ENCODE measurements at places on chromosomes 16 and 17.

GRCh38 chr17:4998027-4998731, 429 bp downstream of the KIF1C start:
- DNase-seq: peak; percentile 57

GRCh38 chr17:48074322-48075081, 26.3 kb downstream of the NFE2L1 start:
- DNase-seq: peak; percentile 72

- no peak for DNase-seq
Measured at GRCh38 chr17:21240369-21241055, 12.7 kb downstream of the NATD1 start.

DNA sequence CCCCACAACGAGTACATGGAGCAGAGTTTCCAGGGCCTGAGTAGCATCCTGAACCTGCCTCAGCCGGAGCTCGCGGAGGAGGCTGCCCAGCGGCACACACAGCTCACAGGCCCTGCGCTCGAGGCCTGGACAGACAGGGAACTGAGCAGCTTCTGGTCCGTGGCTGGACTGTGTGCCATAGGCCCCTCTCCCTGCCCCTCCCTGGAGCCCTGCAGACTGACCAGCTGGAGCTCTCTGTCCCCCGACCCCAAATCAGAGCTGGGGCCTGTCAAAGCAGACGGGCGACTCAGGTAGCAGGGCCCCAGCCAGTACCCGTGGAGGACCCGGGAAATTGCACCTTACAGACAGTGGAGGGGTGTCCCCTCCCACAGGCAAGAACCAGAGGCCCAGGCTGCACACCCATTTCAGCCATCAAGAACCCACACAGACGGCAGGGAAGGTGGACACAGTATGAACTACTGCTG, 13.0 kb downstream of the MRPL27 start:
- no peak for DNase-seq

GRCh38 chr16:81417210-81417609, 27.4 kb upstream of the CMIP start:
- no peak for DNase-seq

GRCh38 chr17:39094607-39095308, 56.7 kb downstream of the PLXDC1 start:
- DNase-seq: no peak

- no peak for DNase-seq
Measured at GRCh38 chr17:73068322-73069153, 23.9 kb downstream of the SLC39A11 start.

DNA sequence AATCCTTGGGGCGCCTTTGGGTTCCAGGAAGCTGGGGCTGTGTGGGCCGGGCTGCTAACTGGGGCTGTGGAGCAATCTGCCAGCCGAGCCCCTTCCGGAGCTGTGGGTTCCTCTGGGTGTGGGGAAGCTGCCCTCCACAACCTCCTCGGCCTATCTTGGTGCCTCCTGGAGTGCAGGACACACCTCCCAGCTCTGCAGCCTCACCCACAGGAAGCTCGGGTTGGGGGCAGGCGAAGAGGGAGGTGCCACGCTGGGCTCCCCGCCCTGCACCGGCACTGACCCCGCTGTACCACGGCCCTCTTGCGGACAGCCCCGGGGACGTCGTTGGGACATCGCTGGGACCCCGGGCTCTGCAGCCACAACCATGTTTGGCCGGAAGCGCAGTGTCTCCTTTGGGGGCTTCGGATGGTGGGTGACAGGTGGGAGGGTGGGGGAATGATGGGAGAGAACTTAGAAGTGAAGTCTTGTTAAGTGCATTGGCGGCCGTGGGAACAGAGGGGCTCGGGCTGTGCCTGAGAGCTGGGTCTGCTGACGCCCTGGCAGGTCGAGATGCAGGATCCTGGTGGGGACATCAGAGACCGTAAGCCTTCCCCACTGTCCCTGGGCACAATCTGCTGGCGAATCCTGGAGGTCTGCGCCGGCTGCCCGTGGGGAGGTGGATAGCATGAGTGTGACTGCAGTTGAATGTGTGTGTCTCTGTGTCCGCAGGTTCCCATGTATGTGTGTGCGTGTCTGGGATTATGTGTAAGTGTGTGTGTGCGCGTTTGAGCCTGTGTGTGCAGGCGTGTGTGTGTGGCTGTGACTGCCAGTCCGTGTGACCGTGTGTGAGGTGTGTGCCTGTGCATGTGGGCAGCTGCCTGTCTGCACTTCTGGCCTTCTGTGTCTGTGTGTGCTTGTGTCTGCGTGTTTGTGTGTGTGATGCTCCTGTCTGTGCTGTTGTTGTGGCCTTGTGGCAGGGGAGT, at the start of gene RAP1GAP2:
Gene RAP1GAP2 (plus strand): TSS at position 275 of the 962 bp plus-strand sequence. CDS start 90 bp downstream, at position 365.
- no peak for DNase-seq

DNA sequence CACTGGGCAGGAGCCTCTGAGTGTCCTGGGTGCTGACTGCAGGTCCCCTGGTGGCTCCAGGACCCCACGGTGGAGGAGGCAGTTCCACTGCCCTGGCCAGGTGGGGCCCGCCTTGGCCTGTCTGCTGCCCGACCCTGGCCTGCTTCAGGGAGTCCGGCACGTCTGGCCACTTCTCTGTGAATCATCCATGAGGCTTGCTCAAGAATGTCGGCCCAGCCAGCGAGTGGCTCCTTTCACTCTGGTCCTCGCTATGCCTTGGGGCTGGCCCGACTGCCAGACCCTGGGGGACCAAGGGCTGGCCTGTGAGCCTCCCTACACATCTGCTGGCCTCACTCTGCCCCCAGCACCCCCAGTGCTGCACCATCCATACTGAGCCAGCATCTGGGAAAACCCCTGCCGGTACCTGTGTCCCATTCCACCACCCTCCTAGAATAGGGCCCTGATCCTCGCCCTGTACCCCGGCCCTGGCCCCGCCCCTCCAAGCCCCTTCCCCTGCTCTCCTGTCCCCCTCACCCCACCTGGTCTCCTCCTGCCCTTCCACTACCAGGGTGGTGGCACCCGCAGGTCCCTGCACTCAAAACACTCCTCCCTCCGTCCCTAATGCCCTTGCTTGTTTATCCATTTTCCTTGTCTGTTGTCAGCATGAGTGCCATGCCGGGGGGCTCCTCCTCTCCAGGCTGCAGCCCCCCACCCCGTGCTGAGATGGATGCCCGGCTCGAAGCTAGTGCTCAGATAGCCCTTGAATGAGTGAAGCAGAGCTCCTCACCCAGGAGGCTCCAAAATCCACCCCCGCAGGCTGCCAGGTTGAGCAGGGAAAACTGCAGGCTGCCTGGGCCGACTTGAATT, 35.5 kb downstream of the ADCY7 start:
- DNase-seq: peak; percentile 76

GRCh38 chr17:39209317-39210092, 9.4 kb downstream of the RPL19 start:
- no peak for DNase-seq

DNA sequence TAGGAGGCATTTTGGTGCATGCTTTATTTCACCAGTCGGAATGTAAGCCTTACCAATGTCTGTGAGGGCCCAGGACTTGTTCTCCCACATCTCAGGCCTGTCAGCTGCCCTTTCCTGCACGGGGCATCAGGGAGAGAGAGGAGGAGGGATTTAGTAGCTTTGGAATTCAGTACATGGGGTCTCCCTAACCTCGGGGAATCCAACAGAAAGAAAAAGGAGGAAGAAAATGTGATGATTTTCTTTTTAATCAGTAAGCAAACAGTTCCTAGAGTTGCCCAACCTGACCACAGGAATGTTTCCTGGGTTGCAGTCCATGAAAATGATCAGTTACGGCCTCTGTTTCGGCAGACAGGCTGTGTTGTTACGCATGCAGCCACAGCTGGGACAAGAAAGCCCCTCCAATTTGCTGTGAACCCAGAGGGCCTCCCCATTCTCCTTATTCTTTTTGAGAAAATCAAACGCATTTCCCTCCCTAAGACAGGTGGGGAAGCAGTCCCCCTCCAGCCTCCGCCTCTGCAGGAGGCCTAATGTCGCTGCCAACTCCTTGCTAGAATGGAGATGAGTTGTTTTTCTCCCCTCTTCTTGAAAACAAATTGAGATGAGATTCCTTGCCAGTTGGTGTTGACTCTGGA, 53.1 kb upstream of the TANGO6 start:
- peak; percentile 54 for DNase-seq

DNA sequence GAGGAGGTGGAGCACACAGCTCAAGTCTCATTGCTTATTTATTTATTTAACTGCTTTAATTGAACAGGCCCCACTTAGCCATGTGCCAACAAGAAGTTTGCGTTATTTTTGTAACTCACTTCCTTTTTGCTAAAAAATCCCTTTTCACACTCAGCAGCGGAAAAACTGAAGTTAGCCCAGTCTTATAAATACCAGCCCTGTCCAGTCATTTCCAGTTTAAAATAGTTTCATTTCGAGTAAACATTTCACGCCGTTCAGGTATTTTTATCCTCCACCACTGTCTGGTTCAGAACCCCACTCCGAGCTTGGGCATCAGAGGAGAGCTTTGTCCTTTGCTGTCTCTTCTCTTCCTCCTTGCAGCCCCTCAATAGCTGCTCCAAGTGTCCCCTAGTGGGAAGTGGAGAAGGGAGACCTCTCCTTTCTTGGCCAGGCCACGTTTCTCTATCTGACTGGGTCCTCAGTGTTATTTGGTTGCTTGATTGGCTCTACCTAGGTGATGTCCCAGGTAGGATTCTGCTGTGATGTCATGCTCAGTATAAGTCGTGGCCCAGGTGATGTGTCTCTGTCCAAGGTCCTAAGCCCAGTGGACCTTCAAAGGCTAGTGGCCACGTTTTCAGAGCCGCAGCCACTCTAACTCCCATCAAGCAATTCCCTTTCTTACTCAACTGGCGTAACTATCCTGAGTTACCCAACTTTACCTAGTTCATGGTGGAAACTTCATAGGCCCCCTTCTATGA, 53.0 kb upstream of the GAS7 start:
- no peak for DNase-seq

DNA sequence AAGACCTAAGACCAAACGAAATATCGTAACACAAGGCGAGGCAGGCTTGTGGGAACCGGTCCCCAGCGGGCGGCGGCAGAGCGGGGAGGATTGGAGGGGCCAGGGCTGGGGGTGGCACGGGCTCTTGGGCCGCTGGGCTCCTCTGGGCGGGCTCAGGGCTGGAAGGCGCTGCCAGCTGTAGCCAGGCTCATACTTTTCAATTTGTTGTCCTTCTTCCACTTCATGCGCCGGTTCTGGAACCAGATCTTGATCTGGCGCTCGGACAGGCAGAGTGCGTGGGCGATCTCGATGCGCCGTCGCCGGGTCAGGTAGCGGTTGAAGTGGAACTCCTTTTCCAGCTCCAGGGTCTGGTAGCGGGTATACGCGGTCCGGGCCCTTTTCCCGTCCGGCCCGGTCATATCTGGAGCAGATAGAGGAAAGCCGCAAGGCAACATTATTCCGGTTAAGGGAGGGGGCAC, 1.5 kb downstream of the HOXB5 start:
- DNase-seq: no peak

DNA sequence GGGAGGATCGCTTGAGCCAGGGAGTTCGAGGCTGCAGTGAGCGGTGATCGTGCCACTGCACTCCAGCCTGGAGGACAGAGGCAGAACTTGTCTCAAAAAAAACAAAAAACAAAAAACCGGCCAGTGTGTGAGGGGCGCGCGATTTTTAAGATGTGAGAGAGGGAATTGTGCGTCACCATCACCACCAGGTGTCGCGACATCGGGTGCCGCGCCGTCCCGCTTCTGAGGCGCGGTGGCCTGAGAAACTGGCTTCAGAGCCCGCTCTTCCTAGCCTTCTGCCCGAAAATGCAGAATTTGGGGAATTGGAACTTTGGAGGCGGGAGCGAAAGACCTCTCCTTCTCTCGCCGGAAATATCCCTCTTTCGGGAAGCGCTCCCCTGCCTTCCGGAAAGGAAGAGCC, 524.8 kb downstream of the KCNJ18 start:
- no peak for DNase-seq

DNA sequence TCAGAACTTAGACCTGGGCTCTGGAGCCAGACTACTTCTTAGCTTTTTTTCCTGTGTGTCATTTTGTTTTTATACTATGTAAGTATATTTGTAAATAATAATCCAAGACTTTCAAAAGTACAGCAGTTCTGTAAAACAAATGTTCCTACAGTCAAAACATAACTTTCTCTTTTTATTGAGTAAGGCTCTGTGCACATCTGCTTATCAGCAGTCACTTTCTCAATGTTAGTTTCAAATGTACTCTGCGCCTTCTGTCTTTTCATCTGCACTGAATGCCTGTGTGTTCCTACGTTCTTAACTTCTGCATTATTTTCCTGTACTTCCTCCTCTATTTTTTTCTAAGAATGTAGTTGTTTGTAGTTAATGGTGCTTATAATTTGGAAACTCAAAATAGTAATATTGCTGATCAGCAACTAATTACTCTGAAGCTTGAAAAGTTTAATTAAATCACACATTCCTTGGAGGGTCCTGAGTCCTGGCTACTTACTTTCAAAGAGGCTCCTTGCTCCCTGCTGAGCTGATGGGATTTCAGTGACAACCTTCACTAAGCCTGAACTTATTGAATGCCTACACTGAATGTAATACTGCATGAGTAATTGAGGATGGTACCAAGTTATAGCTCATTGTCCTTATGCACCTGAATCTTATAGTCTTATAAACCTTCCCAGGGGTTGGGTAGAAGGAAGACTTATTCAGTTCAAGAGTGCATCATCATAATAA, 329.9 kb downstream of the KCNJ2 start:
- DNase-seq: no peak

DNA sequence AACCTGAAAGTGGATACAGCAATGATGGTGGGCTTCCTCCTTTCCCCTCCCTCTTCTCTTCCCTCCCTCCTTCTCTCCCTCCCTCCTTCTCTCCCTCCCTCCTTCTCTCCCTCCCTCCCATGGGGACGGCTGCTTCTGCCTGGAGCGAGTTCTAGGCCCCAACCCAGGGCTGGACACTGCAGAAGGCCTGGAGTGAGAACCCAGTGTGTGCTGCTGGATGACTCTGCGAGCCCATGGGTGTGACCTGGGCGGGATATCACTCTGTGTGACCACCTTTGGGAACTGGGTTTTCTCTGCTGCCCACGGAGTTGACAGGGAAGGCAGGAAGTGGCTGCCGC, 242.6 kb upstream of the GSE1 start:
- DNase-seq: no peak

Measured in SJSA1 (cell line).